ENCODE measurements at places on chromosomes 6 and 20.

DNA sequence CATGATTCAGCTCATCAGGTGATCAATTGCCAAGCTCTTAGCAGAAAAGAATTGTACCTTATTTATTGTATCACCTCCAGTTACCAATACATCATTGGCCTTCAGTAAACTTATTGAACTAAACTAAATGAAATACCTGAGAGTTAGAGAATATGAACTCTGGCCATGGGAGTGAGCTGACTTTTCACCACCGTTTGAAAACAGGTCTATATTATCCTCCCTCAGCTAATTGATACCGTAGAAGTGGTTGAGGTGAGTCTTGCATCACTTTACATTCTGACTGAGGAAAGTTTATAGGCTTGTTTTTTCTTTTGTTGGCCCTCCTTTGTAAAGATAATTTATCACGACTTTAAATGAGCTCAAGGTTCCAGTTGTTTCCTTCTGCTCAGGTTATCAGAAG lies 52.5 kb upstream of the ADGRG6 start:
- no peak for DNase-seq

DNA sequence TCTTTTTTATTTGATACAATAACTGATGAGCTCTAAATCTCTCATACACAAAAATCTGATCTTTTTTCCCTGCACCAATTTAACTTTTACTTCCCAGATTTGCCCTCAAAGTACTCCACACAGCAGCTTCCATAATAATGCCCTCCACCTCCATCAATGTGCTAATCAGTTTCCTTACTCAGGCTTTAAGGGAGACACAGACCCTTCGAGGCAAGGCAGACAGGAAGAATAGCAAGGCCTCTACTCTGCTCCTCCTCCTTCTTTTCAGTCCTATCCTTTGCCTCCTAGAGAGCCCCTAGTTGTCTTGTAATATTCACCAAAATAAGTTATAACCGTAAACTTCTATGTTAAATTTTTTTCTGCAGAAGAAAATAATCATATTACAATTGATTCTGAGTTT lies 444.9 kb upstream of the RNF217 start:
- DNase-seq: no peak

DNA sequence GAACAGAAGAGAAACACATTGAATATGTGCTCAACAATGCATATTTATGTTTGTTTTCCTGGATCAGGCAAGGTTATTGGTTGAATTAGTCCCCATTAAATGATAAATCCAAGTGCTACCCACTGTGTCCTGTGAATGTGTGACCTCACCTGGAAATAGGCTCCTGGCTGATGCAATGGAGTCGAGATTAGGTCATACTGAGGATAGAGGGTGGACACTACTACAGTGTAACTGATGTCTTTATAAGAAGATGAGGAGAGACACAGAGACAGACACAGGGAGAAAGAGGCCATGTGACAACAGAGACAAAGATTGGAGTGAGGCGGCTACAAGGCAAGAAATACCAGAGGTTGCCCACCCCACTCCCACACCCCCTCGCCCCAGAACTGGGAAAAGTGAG lies 559.3 kb downstream of the C6orf118 start:
- peak; percentile 14 for DNase-seq

DNA sequence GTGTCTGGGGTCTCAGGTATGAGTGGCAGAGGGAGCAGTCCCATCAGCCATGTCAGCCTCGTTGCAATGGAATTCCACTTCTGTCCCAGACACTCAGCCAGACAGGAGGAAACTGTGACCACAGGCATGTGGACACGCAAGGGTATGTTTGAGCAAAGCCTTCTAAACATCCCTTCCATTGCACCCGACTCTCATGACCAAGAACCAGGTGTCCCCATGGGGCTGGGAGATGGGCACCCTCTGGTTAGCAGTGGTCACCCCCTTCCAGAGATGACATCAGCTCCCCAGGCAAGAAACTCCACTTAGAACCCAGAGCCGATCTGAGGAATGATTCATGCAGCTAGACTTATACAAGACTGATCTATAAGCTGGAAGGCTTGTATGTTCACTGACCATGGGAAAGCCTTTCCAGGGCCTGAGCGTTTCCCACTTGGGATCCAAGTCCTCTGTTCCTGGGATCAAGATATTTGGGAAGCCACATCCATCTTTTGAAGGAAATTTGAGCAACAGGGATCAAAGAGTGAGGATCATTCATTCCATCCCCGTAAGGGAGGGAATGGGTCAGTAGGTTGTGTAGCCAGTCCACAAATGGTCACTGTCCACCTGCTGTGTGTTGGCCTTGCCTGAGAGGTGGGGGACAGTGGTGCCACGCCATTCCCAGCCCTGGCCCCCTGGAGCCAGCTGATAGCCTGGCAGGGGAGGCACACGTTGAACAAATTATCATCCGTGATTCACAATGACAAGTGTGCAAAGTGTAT lies 3.9 kb upstream of the MRGBP start:
- no peak for DNase-seq

DNA sequence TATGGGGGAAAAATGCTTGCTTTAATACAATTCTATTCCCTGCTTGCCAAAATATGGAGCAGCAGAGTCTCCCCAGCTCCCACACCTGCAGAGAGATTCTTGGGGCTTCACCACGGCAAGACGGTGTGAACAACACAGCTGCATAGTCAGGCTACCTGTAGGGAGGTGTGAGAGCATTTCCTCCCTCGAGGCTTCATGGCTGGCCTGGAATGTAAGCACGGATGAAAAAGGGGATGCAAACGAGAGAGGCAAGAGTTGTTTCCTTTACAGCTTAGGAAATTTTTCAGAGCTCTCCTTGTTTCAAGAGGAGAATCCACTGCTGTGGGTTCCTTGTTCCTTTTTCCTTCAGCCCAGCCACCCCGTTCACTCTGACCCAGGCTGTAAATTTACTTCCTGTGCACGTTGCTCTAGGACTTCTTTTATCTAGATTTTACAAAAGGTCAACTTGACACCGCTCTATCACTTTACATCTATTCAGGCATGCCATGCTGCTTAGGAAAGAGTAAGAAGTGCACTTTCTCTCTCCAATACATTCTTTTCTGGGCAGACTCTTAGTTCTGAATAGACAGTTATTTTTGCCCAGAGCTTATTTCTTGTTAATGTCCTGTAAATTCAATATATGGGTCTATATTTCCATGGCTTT lies 197.1 kb downstream of the KHDC1L start:
- DNase-seq: no peak

GRCh38 chr6:100948381-100949133 lies 67.4 kb upstream of the ASCC3 start:
- DNase-seq: no peak

DNA sequence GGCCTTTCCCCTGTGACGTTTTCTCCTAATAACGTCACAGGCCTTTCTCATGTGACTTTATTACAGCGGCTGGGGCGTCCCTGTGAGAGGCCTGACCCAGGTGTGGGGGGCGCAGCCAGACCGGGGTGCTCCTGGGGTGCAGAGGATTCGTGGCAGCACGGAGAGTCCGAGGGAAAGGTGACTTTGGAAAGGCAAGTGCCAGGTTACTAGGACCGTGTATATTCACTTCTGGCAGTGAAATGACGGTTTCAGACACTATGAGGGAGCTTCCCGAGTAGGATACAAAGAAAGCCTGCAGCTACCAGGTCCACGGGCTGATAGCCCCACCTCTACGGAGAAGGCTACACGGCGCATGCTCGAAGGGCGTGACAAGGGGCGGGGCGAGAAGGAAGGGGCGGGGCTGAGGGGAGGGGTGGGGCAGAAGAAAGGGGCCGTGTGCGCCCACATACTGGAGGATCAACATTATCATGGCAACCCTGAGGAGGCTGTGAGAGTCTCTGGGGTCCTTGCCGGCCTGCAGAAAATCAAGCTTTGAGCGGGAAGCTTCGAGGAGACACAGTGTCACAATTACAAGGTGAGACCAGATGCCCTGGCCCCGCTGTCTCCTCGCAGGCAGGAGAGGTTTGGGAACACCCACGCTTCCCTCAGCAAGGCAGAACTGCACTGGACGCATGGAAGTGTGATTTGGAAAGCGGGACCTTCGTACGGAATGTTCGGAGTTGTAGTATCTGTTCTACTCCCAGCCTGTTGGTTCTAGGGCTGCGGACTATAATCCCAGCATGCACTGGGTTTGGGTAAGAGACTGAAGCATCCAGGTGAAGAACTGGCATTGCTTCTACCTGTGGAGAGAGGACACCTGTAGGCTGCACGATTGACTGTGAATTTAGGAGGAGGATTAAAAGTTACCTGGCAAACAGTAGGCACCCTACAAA lies 54.4 kb upstream of the ZNF337 start:
- peak; percentile 35 for DNase-seq

- DNase-seq: no peak
Measured at GRCh38 chr6:142545147-142545546, 243.3 kb downstream of the ADGRG6 start.

DNA sequence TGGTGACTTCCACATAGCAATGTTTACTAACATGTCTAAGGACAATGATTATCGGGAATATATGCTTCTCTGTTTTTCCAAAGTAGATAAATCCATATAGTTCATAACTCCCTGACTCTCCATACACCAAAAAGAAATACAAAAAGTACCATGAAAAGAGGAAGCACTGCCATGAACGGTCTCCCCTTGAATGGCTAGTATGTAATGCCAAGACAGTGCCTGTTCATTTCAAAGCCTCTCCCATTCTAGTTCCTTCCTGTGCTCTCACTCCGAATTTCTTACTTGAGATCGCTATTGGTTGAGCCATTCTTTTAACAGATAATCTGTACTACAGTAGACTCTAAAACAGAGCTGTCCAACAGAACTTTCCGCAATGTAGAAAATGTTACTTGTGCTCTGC lies 54.8 kb upstream of the EDN1 start:
- DNase-seq: no peak

DNA sequence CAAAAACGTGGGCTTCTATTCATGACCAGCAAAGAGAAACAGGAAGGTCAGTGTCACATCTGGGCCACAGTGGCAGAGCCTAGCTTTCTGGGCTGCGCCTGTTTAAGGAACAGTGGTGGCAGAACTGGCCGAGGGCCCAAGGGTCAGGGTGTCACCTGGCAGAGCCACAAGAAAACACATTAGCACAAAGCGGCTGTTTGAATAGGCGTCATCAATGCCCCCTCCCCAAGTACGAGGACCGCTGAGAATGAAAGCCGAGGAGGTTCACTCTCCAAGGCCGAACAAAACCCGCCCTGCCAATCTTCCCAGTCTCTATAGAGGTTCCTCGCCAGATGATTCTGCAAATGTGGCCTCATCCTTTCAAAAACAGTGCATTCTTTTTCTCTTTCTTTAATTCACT lies 125.2 kb upstream of the TRAF3IP2 start:
- peak; percentile 27 for DNase-seq

DNA sequence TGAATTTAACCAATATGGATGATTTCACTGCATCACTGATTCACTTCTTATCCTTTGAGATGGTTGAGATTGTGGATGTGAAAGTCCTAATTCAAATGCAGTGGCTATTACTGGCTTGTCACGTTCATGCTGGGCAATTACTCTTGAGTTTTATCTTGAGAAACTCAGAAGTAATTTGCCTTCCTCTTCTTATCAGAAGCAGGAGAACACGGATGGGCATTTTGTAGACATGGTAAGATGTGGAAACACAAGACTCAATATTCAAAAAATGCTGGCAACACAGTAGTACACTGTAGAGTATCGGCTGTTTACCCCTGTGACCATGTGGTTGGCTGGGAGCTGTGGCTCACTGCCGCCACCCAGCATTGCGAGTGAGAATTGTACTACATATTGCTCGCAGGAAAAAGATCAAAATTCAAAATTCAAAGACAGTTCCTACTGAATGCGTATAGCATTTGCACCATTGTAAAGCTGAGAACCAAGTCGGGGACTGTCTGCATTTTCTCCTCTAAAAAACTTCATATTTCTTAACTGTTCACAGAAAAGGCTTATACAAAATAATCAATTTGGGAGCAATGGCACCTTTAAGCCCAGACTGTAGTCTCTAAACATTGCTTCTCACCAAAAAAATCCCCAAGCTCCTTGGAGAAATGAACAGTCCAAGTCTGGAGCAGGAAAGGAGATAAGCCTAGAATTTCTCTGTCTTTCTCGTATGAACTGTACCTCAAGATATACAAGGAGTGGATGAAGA lies 61.9 kb upstream of the ELOVL5 start:
- no peak for DNase-seq

DNA sequence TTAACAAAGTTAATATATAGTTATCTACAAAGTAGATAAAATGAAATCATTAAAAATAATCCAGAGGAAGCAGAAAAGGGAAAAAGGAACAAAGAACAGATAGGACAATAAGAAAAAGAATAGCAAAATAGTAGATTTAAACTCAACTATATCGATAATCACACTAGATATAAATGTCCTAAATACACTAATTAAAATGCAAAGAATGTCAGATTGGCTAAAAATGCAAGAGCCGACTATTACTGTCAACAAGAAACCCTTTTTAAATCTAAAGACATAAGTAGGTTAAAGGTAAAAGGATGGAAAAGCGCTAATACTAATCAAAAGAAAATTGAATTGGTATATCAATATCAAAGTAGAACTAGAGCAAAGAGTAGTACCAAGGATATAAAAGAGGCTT lies 164.8 kb upstream of the AKAP12 start:
- DNase-seq: no peak

GRCh38 chr6:98946266-98946878 lies 1.4 kb downstream of the FBXL4 start:
- DNase-seq: no peak

All from NCI-H146 (cell line).